ENCODE measurements at places on chromosomes 6 and 20.

GRCh38 chr20:63363981-63364561 lies 2.9 kb upstream of the CHRNA4 start:
- no peak for DNase-seq

GRCh38 chr6:81534934-81535465 lies 217.5 kb downstream of the TENT5A start:
- DNase-seq, result no peak

GRCh38 chr6:131687022-131687421 lies 14.2 kb downstream of the OR2A4 start:
- no peak for DNase-seq

DNA sequence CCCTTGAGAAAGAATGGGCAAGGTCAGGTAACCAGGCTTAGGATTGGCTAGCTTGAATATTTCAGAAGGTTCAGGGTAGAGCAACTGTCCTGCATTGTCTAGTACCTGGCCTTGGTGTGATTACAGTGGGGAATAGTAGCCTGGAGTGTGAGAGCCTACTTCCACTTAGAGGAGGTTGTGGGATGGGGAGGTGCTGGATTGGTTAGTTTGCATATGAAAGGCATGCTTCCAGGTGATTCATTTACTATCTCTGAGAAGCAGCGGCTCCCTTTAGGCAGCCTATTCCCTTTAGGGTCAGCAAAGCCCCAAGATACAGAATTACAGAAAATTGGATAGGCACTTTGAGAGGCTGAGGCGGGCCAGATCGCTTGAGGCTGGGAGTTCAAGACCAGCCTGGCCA lies 25.0 kb upstream of the SCGN start:
- no peak for DNase-seq

DNA sequence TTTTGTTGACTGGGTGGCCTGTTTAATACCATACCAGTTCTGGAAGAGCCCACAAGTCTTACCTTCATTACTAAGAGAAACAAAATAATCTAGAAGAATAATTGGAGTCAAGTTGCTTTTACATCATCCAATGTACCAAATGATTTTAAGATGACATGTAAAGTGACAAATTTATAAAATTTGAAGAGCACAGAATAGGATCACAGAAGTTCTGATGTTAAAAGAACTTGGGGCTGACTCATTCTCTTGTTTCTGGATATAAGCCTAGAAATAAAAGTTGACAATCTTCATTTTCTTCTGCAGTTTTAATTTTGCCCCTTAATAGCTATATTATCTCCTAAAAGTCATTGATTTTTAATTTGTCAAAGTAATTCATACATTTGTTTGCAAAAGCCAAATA lies 317.5 kb upstream of the MARCKS start:
- DNase-seq, result no peak
